ENCODE measurements at places on chromosomes 1 and 21.
A peak's percentile ranks its signal among the peaks of the same experiment; 100 is the strongest.

DNA sequence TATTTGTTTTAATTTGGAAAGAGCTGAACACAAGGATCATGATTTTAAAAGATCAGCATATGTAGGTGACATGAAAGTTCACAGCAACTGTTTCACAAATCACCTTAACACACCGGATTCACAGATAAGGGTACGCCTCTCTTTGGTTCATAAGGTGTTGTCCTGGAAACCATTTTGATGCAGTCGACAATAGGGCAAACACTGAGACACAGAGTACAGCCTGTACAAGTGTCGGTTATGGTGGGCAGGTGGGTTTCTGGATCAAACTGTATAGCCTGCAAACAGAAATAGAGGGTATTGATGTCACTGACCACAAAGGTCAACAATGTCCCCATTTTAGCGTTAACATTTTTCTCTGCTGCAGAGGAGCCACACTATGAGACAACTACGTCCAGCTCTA lies 357.3 kb downstream of the PTBP2 start:
- DNase-seq, result no peak

GRCh38 chr1:202861420-202862132 lies 27.4 kb downstream of the RABIF start:
- DNase-seq, result peak; percentile 85

GRCh38 chr1:30088594-30088993 lies 634.8 kb downstream of the MATN1 start:
- no peak for DNase-seq

GRCh38 chr21:33783187-33783979 lies 132.2 kb downstream of the ATP5PO start:
- DNase-seq, result no peak

GRCh38 chr1:163346326-163346870 lies 24.6 kb downstream of the NUF2 start:
- DNase-seq, result no peak

DNA sequence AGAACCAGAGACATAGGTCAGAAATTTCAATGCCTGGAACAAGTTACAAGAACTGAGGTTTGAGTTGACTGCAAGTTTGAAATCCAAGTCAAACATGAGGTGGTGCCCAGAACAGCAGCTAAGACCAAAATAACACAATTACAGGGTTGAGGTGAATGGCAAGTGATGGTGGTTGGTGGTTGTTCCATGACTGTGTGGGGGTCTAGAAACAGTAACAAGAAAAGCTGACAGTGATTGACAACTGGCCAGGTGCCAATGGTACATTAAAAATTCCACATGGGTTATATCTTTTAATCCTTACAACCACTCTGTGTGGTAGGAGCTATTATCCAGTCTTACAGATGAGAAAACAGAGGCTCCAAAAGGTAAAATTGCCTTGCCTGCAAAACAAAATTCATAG lies 32.0 kb downstream of the RIMS3 start:
- DNase-seq, result no peak

DNA sequence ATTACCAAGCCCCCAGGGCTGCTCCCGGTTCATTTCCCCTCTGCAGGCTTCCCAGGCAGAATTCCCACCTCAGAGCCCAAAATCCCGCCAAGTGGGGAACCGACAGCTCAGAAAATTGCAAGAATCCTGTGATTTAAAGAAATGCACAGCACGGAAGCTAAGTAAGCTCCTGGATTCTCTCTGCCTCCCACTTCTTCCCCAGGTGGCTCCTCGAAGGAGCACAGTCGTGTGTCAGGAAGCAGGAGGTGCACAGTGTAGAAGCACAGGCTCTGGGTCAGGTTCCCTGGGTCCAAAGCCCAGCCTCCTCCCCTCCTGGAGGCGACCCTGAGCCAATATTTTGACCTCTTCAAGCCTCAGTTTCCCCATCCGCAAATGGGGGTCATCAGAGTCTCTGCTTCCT lies 74.7 kb downstream of the FBXO2 start:
- DNase-seq, result no peak
